ENCODE measurements at places on chromosomes 16 and 17. TPM values are rescaled to one million over a fixed set of nuclear protein-coding genes. Genes with fewer than 3 reads are reported as not detected.

- H3K27ac ChIP-seq = no peak overlapping the region
- H3K36me3 ChIP-seq = no peaks in the 10 kb centered on the region
- no peak for DNase-seq
These were observed 423.1 kb upstream of the DYNLRB2 start for GRCh38 chr16:80117556-80118130.

GRCh38 chr17:58446086-58446485 is 28.8 kb upstream of the RNF43 start:
- no peaks in the 10 kb centered on the region for H3K27me3 ChIP-seq
- H3K36me3 ChIP-seq = peaks cover 2% of the 10 kb centered on the region
- H3K27ac ChIP-seq = no peak overlapping the region
- DNase-seq = no peak
- H3K4me1 ChIP-seq = no peaks in the 10 kb centered on the region
- H3K4me3 ChIP-seq = no peak overlapping the region

DNA sequence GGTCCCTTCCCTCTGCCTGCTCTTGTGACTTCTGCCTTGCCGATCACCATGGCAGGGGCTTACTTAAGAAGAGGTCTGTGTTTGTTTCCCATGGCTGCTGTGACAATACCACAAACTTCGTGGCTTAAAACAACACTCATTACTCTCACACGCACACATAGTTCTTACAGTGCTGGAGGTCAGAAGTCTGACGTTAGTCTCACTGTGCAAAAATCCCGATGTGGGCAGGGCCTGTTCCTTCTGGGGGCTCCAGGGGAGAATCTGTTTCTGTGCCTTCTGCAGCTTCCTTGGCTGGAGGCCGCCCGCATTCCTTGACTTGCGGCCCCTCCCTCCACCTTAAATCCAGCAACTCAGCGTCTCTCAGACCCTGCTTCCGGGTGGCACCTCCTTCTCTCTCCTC is 249.2 kb upstream of the GSE1 start:
- no peak for DNase-seq
- H3K36me3 ChIP-seq = no peaks in the 10 kb centered on the region
- H3K4me1 ChIP-seq = no peaks in the 10 kb centered on the region

DNA sequence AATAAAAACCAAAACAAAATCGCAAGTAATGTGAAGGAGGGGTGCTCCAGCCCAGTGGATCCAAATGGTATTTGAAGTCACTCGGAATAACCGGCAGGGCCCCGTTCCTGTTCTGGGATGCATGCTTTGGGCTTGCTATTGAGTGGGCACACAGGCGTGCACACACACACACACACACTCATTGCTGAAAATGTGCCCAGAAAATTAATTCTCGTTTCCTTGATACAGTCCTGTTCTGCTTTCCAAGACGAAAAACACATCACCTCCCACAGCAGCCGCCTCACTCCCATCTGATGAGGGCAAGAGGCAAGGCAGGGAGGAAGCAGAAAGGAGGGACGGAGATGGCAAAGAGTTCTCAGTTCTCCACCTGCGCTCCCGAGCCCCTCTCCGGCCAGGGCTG is 62.2 kb upstream of the SDK2 start:
- H3K27me3 ChIP-seq = no peaks in the 10 kb centered on the region
- no peaks in the 10 kb centered on the region for H3K36me3 ChIP-seq
- H3K4me1 ChIP-seq = peaks cover 16% of the 10 kb centered on the region
- H3K27ac ChIP-seq = no peak overlapping the region

DNA sequence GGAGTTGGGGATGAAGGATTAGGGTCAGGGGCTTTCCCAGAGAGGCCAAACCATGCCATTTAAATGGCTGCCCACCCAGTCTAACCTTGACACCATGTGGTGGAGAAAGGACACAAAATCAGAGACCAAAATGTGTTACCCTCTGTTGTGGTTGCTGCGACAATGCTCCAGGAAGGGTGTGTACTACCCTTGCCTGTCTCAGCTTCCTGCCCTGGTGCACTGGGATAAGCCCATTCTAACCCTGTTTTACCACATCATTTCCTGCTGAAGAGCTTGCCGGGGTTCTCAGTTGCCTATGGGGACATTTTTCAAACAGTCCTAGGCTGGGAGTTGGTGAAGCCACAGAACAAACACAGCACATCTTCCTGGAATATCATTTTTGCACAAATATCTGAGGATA is 4.9 kb downstream of the OR4D1 start:
- DNase-seq = no peak
- peaks cover 23% of the 10 kb centered on the region for H3K4me1 ChIP-seq
- no peaks in the 10 kb centered on the region for H3K36me3 ChIP-seq
- no peak overlapping the region for H3K4me3 ChIP-seq

DNA sequence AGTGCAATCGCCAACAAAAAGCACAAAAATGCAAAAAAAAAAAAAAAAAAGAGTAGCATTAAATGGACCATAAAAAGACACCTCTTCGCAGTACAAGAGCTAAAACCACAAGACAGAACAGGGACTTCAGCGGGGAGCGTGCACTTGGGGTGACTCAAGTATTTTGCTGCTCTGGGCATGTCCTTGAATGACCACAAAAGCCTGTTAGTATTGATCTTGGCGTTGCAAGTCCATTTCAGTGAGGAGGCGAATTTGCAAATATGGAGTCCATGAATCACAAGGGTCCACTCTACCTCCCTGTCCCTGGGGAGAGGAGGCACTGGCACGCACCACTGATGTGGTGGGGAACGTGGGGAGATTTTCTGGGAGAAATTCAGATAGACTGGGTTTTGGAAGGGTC is 78.9 kb downstream of the CNGB1 start:
- no peak overlapping the region for H3K27ac ChIP-seq
- H3K4me1 ChIP-seq = peaks cover 7% of the 10 kb centered on the region
- H3K4me3 ChIP-seq = no peak overlapping the region
- H3K27me3 ChIP-seq = no peaks in the 10 kb centered on the region

IGF2BP1 gene
- total RNA-seq = 0.27 TPM
